ENCODE measurements at places on chromosomes 1 and 21.

DNA sequence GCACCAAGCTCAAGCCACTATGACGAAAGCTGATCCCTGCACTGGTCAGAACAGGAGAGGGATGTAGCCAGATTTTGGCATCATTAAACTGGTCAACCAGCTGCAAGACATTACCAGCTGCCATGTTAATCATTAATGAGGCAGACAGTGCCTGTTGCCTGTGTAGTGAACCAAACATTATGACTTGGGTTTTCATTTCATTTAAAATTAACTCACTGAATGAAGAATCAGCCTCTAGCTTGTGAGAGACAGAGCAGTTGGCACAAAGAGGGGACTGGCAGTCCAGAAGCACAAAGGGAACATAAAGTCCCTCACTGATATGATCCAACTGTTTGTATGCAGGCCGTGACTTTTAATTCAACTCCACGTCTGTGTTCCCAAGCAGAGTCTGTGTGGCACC is 318.9 kb downstream of the SEC16B start:
- no peak for DNase-seq

DNA sequence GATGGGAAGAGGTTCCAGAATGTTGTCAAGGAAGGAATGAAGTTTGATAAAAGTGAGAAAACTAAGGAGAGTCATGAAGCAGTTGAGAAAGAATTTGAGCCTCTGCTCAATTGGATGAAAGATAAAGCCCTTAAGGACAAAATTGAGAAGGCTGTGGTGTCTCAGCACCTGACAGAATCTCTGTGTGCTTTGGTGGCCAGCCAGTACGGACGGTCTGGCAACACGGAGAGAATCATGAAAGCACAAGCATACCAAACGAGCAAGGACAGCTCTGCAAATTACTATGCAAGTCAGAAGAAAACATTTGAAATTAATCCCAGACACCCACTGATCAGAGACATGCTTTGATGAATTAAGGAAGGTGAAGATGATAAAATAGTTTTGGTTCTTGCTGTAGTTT is 142.8 kb downstream of the CDC7 start:
- no peak for DNase-seq

GRCh38 chr1:20102875-20103274 is 16.5 kb downstream of the PLA2G2D start:
- no peak for DNase-seq

GRCh38 chr21:35924714-35925301 is 135.5 kb downstream of the SETD4 start:
- no peak for DNase-seq

GRCh38 chr1:155574077-155574476 is 11.5 kb upstream of the ASH1L start:
- DNase-seq: no peak

GRCh38 chr1:41122851-41123518 is 101.5 kb upstream of the SLFNL1 start:
- no peak for DNase-seq

GRCh38 chr1:47948126-47948525 is 49.1 kb downstream of the TRABD2B start:
- no peak for DNase-seq

- DNase-seq: no peak
Observed at GRCh38 chr21:46219591-46220239, 8.9 kb downstream of the LSS start.

DNA sequence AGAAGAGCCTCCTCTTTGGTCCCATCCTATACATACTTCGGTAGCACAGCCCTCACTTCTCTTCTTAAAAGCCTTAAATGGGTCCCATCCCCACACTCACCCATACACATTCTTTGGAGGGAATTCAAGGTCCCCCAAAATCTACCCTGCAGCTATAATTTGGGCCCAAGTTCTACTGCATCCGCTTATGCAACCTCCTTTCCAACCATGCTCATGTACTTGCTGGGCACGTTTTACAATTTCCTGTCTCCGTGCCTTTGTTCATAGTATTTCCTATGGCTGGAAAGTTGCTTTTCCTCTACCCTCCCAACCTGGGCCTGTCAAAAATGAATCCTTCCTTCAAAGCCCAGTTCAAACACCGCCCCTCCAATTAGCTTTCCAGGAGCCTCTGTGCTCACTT is 99.7 kb downstream of the SLC45A1 start:
- DNase-seq: no peak

GRCh38 chr1:30727824-30728223 is 4.4 kb upstream of the MATN1 start:
- DNase-seq: no peak

DNA sequence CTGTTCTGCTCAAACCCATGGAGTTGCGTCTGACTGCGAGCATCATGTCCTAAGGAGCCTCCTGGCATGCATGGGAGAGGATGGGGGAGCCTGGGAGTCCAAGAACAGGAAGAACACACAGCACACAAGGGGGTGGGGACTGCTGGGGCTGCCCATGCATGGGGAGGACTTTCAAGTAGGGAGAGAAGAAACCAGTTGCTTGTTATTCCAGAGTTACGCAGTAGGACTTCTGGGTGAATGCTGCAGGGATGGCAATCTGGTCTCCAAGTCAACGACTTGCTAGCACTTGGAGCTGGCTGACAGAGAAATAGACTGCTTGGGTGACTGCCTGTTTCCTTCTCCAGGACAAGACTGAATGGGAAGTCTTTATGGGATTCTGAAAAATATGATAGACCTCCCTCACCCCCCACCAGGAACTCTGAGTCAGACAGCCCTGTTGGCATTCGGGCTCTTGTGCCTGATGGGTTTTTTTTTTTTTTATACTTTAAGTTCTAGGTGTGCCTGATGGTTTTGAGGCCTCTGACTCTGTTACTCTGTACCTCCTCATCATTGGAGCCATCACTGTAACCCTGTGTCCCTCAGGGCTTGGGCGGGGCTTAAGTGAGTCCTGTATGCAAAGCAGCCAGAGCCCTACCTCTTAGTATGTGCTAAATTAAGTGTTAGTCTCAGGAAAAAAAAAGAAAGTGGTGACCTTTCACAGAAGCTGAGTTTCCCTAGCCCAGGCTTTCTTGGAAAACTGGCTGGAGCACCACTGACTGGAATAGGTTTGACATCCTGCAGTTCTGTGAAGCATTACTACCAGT is 30.3 kb downstream of the MAP3K21 start:
- no peak for DNase-seq

GRCh38 chr1:18820791-18821641 is 38.4 kb downstream of the TAS1R2 start:
- peak; percentile 33 for DNase-seq

GRCh38 chr1:57898531-57898930 is 474.7 kb upstream of the DAB1 start:
- no peak for DNase-seq

GRCh38 chr1:29333008-29333407 is 96.7 kb downstream of the PTPRU start:
- DNase-seq: no peak

DNA sequence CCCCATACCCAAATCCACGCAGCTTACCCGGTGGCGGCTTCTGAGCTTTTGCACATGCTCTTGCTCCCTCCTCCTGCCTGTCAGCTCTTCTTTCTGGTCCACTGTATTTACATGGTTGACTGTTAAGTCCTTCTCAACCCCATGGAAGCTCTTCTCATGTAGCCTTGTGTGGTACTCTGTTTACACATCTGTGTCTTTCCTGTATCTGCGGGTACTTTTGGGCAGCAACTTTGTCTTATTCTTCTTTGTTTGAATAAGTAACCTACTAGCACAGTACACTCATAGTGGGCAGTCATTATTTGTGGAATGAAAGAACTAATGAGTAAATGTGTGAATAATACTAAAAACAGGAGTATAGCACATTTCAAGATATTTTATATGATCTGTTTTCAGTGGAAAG is 88.5 kb upstream of the GPR88 start:
- no peak for DNase-seq

- DNase-seq: no peak
Observed at GRCh38 chr1:941588-942383, 17.3 kb downstream of the NOC2L start.

- DNase-seq: no peak
Observed at GRCh38 chr1:30314591-30314990, 408.8 kb downstream of the MATN1 start.

DNA sequence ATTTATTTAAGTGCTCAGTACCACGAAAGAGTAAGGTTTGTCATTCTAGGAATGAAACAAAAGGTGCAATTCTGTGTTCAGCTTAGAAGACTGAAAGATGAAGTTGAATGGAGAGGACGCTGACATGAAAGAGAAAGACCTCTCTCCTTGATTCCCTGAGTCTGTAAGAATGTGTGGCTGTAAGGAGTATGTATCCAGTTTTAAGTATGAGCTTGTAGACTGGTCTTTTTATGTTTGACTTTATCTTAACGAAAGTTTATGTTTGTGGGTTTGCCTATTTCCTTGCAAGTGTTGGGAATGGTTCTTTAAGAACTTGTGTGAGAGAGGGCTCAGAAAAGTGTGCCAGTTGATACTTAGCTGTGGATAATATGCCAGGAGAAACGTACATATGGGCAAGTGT is 1.4 kb downstream of the CHD1L start:
- no peak for DNase-seq

GRCh38 chr1:20409971-20410370 is 76.0 kb downstream of the CAMK2N1 start:
- no peak for DNase-seq

GRCh38 chr1:41619511-41620364 is 135.3 kb upstream of the EDN2 start:
- no peak for DNase-seq

DNA sequence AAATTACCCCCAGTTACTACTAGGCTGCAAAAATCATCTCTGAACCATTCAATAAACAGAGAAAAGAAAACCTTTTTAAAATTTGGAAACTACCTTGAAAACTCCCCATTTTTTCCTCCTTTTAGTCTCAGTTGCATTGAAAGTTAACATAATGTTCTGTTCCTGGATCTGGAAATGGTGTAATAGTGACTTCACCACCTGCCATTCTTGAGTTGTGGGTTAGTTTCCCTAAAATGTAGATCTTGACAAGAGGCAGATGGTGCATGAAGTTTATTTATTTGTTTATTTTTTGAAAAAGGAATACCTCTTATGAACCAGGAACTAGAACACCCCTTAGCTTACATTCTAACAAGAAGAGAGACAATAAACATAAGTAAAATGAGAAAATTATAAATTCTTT is 72.8 kb downstream of the ATF6 start:
- no peak for DNase-seq

- no peak for DNase-seq
Observed at GRCh38 chr21:40517646-40518045, 329.3 kb downstream of the DSCAM start.

GRCh38 chr1:154745286-154745731 is 124.8 kb downstream of the KCNN3 start:
- peak; percentile 24 for DNase-seq

DNA sequence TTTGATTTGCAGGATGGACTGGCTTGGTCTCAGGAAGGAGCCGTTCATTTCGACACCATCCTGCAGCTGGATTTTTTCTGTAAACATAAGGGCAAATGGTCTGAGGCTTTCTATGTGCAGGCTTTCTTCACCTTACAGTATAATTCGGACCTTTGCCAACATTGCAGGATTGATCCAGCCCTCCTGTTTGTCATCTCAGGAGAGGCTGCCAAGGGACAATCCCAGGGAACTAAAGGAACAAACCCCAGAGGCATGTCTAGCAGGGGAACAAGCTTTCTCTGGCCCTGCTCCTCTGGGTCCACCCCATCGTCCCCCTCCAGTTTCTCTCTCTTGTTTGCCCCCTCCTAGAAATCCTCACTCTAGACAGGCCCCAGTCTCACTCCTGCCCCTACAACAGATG is 24.8 kb upstream of the GBP6 start:
- no peak for DNase-seq

- DNase-seq: no peak
Observed at GRCh38 chr1:17653276-17653675, 101.9 kb upstream of the ACTL8 start.

- DNase-seq: no peak
Observed at GRCh38 chr1:6162773-6163172, 17.3 kb downstream of the CHD5 start.

- no peak for DNase-seq
Observed at GRCh38 chr1:235946571-235946981, 79.9 kb upstream of the LYST start.

DNA sequence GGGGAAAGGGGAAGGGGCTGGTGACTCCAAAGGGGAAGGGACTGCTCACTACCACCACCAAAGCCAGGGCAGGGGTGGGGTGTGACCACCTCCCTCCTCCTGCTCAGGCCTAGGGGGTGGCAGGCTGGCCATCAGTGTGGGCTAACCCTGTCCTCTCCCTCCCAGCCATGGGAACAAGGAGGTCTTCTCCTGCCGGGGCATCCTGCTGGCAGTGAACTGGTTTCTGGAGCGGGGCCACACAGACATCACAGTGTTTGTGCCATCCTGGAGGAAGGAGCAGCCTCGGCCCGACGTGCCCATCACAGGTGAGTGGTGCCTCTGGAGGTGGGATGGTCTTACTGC is 5.7 kb downstream of the ZC3H12A start:
- no peak for DNase-seq

GRCh38 chr21:21612466-21612865 is 614.3 kb downstream of the NCAM2 start:
- no peak for DNase-seq

DNA sequence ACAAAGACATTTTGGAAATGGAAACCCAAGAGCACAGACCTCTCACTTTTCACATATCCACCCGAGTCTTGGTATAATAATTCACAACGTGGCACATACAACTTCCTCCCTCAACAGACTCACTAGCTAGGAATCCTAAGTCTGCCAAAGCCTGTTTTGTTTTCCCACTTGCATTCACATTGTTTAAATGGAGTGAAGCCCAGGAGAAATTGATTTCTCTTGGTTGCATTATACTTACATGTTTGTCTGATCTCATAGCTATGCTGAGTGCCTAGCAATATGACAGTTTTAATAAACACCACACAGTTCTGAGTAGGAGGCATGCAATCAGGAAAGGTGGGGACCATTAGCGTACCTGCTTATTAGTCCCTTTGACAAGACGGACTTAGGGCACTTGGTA is 348.6 kb upstream of the ADGRL4 start:
- DNase-seq: no peak

- DNase-seq: no peak
Observed at GRCh38 chr1:22576150-22576544, 12.9 kb downstream of the EPHA8 start.

- no peak for DNase-seq
Observed at GRCh38 chr1:235504122-235504493, at the start of gene B3GALNT2. TSS of gene B3GALNT2 (minus strand) at chr1:235504452. CDS start at chr1:235504252, 200 bp downstream.
